Osteoblast (primary cell): ENCODE measurements at places on chromosomes 5 and 9.

DNA sequence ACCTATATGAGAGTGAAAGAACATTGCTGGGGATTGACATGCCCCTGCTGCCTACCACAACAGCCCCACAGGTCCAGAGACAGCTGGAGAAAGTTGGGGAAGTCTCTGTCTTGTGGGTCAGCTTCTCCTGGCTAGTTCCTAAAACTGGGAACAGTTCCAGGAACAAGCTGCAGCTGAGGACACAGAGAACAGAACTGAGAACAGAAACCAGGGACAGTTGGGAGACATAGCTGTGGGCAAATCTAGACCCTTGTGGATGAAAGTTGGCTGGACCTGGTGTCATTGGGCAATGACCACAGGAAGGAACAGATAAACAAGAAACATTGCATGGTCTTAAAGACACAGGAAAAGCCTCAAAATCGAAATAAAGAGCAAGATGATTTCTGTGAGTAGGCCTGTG is 58.3 kb upstream of the MOCS2 start:
- DNase-seq: no peak

DNA sequence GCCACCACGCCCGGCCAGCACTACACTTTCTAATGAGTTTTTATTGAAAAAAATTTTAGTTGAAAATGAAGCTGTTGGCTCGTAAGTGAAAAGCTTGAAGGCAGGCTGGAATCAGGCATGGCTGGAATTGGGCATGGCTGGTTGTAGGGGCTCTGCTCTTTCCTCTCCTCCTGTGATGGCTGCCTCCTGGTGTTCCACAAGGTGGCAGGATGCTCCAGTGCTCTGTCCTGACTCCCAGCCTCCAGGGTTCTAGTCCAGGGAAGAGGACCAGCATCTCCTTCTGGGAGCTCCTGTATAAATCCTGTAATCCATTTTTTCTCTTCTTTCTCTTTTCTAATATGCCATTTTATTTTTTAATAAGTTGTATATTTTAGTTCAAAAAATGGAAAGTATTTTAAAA is 57.2 kb upstream of the DHFR start:
- DNase-seq: no peak

DNA sequence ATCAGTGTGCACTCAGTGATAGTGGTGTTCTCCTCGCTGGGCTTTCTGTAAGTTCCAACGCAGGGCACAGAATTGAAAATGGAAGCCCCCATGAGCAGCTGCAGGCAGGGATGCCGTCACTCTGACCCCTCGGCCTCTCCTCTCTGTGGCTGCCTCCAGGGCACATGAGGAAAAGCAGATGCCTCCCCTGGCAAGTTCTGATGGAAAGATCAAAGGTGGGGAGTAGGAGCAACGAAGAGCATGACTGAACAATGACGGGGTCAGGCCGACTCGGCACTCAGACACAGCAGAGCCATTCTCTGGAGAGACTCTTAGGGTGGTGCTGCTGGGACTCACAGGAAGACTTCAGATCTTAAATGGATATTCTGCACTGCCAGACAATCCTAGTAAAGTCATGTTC is 65.6 kb upstream of the CKMT2 start:
- DNase-seq: no peak

DNA sequence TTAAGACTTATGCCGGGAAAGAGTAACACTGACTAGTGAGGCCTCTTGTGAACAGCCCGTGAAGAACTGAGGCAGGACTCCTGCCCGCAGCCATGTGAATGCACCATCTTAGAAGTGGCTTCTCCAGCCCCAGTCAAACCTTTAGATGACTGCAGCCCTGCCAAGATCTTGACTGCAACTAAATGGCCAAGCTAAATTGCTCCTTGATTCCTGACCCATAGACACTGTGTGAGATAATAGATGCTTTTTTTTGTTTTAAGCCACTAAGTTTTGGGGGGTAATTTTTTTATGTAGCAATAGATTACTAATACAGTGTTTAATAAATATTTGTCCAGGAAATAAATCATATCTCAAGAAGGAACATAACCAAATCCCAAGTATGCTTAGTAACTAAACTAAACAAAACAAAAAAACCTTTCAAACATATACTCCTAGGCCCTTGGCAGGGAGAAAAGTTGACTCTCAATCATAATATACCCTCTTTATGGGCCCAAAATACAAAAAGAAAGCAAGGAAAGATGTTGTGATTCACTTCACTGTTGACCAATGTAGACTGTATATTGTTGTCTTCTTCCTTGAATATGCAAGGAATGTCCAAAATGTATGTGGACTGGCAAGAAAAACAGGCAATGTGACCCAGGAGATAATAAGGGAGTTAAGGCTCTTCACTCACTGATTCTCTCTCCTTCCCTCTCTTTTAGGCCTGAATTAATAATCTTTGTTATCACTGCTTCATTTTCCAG is 79.7 kb upstream of the ZNF366 start:
- DNase-seq: no peak

- no peak for DNase-seq
These were observed 312.0 kb upstream of the EDIL3 start for GRCh38 chr5:84696651-84697050.

- no peak for DNase-seq
These were observed 83.8 kb upstream of the ERCC6L2 start for GRCh38 chr9:95791695-95792094.

GRCh38 chr5:149313151-149313841 is 32.0 kb upstream of the GRPEL2 start:
- DNase-seq: no peak

DNA sequence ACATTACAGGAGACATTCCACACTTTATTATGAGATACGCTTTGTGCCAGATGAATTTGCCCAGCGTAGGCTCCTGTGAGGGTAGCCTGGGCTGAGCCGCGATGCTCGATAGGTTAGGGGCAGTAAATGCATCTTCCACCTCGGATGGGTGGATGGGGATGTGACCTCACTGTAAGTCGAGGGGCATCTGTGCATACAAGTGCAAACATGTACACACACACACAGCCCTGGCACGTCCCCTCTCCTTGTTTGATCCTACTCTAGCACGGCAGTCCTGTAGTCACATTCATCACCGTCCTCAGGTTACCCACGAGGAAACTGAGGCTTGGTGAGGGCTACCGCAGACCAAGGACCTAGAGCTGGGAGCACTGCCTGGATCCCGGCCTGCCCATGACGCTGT is 166.8 kb downstream of the COL23A1 start:
- DNase-seq: no peak

GRCh38 chr5:14064841-14065240 is 78.3 kb upstream of the TRIO start:
- no peak for DNase-seq

DNA sequence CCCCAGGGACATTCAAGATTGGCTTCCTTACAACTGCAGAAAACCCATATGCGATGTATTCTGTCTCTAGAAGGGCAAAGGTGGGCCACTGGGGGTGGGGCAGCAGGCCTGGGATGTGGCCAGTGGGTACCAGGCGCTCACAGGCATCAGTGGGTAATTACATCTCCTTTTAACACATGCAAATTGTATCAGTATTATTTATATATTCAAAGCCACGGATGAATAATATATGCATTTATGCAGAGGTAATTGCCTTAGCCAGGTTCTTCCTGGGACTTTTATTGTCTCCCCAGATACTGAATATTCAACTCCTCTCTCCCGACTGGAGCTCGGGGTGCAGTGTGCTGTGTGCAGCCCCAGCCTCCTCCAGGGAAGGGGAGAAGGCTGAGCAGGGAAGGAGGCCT is 109.4 kb upstream of the MVB12B start:
- DNase-seq: no peak

- peak; percentile 95 for DNase-seq
These were observed 43.1 kb downstream of the BOD1 start for GRCh38 chr5:173573126-173573960.

- DNase-seq: no peak
These were observed 470.5 kb downstream of the PLK2 start for GRCh38 chr5:57989378-57989777.

DNA sequence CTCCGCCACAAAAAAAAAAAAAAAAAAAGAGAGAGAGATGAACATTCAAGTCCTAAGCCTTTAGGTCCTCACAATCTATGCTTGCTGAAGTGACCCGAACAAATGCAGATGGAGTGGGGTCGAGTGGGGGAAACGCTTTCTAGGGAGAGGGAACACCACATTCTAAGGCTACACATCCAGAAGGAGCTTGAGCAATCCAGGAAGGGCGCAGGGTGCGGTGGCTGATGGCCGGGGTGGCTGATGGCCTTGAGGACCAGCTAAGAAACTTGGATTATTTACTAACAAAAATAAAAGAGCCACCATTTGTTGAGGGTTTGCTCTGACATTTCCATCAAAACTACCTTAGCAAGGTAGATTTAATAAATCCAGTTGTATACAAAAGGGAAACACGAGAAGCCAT is 764 bp upstream of the BNIP1 start:
- no peak for DNase-seq

- DNase-seq: no peak
These were observed 13.7 kb upstream of the ITGA1 start for GRCh38 chr5:52774005-52774410.

- no peak for DNase-seq
These were observed 377.1 kb downstream of the EFNA5 start for GRCh38 chr5:107293541-107294210.

- DNase-seq: peak; percentile 22
These were observed 106.8 kb upstream of the CD180 start for GRCh38 chr5:67303356-67303755.

- peak; percentile 80 for DNase-seq
These were observed 28.8 kb downstream of the PRRX2 start for GRCh38 chr9:129694243-129694646.

GRCh38 chr5:171580502-171581265 is 161.2 kb downstream of the FGF18 start:
- no peak for DNase-seq

DNA sequence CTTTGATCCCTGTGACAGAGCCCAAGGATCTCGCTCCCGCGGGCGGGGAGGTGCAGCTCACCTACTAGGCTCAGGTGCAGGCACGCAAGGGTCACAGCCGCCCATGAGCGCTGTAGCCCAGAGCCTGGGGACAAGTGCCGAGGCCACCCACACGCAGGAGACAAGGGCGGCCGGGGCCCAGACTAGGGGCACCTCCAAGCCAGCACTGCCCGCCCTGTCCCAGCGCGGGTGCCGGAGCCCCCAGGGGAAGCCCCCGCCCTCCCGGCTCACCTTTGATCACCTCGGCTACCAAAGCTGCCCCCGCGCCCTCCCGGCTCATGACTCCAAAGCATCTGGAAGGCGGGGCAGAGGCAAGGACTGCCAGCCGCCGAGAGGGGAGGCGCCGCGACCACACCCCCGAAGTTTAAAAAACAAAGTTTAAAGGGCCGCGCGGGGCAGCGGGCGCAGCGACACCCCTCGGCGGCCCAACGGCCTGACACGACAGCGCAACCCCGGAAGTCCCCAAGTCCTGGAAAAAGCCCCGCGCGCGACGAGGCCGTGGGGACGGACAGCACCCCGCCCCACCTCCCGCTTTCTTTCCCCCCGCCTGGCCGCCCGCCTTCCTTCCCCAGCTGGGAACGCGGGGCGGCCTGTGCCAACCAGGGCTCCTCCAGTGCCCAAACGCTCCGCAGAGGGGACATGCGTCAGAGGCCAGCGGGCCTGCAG is 53.0 kb downstream of the CDC14B start:
- DNase-seq: peak; percentile 90

DNA sequence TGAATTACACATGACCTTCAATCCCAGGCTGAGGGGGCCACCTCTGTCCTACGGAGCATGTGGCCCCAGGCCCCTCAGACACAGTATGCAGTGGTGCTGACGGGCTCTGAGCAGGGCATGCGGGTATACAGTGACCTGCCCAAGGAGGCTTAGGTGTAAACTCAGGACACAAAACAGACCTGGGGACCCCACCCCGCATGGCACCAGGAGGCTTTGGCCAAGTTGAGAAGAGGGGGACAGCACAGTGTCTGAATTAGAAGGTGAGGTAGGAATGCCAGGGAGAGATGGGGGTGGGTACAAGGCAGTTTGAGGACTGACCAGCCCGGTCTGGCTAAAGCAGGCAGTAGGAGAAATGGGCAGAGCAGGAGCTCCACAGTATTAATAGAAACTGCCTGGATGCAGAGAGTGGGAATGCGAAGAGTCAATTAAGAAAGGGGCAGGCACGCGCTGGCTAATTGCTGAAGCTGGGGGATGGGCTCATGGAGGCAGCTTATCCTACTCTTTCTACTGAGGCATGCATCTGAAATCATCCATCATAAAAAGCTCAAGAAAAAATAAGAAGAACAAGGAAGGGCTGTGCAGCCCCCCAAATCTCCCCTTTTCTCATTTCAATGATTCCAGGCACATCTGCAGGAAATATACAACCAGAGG is 109.0 kb downstream of the GABBR2 start:
- DNase-seq: no peak

DNA sequence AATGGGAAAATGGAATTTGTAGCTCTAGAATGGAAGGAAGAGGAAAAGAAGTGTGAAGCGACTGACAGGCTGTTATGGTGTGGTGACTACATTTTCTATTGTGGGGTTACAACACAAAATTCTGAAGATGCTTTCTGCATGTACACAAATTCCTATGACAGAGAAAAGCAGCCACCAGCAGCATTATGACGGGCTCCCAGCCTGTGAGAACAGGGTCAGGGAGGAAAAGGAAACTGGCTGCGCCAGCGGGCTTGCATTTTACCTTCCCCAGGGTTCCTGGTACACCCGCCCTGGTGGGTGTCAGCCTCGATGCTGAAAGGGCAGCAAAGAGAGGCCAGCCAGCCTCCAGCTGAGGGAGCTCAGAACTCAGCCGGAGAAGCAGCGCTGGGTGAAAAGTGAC is 41.0 kb downstream of the DDX31 start:
- DNase-seq: no peak

- DNase-seq: no peak
These were observed 706.2 kb downstream of the NR2F1-AS1 start for GRCh38 chr5:92874790-92875189.

GRCh38 chr5:103793595-103794182 is 231.1 kb upstream of the NUDT12 start:
- no peak for DNase-seq

DNA sequence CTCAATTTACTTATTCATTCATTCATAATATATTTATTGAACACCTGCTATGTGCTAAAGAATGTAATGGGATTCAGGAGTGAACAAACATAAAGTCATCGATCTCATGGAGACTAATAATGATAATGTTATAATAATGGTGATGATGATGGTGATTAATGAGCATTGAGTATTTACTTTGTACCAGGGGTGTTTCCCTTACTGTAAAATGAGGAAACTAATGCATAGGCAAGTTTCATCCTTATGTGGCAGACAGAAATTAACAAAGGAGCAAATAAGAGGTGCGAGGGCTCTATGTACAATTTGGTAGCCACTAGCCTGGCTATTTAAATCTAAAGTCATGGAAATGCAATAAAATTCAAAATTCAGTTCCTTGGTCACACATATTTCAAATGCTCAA is 11.1 kb upstream of the LCP2 start:
- no peak for DNase-seq

- DNase-seq: no peak
These were observed 598.2 kb upstream of the KLF4 start for GRCh38 chr9:108087781-108088180.

GRCh38 chr9:86983249-86983619 is 35.9 kb upstream of the GAS1 start:
- DNase-seq: peak; percentile 22

DNA sequence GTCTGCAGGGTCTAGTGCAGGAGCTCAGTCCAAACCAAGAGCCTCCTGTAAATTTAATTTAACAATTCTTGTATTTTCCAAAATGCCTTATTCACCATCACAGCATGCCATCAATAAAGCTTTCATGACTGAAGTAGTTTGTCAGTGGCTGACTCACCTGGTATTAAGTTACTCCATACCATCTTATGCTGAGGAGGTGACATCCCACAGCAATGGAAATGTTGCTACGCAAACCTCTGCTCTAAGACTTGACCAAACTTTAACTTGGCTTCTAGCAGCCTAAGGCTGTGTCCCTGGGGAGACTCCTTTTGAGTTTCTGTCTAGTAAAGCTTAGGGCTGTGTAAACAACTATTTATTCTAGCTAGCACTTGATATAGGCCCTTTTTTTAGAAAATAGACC is 1231.3 kb upstream of the CDH18 start:
- no peak for DNase-seq
